ENCODE measurements at places on chromosomes 7 and 10. TPM values are rescaled to one million over a fixed set of nuclear protein-coding genes. Genes with fewer than 3 reads are reported as not detected.

GOLGA7B gene
- total RNA-seq = 1.1 TPM

MPP7 gene
- 0.55 TPM for total RNA-seq

RELN gene
- total RNA-seq = 0.08 TPM

C10orf67 gene
- 1.3 TPM for total RNA-seq

CFAP46 gene
- not detected for total RNA-seq

NPSR1 gene
- not detected for total RNA-seq

- H3K4me1 ChIP-seq = no peaks in the 10 kb centered on the region
- no peak overlapping the region for H3K4me3 ChIP-seq
- DNase-seq = no peak
- no peaks in the 10 kb centered on the region for H3K36me3 ChIP-seq
- H3K27ac ChIP-seq = no peak overlapping the region
Measured at GRCh38 chr10:20835335-20835734, 61.8 kb downstream of the NEBL start.

- DNase-seq = no peak
- peaks cover 57% of the 10 kb centered on the region for H3K36me3 ChIP-seq
- no peaks in the 10 kb centered on the region for H3K27me3 ChIP-seq
- no peaks in the 10 kb centered on the region for H3K4me1 ChIP-seq
- H3K27ac ChIP-seq = peak overlapping the region; percentile 29
Measured at GRCh38 chr10:110512461-110513187, 14.9 kb downstream of the DUSP5 start.

DNA sequence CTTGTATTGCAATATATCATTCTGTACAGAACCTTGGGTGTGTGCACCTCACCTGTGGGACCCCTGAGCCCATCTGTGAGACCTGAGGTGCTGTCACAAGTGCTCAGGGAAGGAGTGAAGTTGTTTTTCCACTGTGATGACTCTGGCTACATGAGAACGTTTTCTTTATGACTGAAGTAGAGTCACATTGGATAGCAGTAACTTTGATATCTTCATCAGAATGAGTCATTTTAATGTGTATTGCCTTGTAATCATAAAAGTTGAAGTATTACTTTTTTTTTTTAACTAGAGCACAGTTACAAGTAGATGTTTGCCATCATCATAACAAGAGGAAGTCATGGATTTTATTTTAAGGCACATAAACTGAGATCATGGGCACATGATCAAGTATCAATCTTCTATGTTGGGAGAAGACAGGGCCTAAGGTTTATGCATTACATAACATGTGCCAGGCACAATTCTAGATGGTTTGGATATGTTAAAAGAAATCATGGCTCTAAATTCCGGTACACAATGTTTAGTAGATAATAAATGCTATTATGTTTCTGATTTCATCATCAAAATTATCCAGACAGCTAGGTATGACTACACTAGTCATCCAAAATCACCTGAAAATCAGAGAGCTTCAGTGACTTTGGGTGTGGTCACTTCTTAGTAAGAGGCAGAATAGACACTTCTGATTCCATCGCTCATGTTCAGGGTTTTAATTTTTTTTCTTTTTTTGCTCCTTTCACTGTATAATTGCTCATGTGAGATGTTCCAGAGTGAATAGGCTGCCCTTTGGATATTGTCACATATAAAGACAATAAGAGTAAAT is 82.7 kb upstream of the KLF6 start:
- no peaks in the 10 kb centered on the region for H3K27me3 ChIP-seq
- H3K36me3 ChIP-seq = no peaks in the 10 kb centered on the region
- H3K27ac ChIP-seq = no peak overlapping the region
- DNase-seq = no peak
- peaks cover 10% of the 10 kb centered on the region for H3K4me1 ChIP-seq
- no peak overlapping the region for H3K4me3 ChIP-seq

DNA sequence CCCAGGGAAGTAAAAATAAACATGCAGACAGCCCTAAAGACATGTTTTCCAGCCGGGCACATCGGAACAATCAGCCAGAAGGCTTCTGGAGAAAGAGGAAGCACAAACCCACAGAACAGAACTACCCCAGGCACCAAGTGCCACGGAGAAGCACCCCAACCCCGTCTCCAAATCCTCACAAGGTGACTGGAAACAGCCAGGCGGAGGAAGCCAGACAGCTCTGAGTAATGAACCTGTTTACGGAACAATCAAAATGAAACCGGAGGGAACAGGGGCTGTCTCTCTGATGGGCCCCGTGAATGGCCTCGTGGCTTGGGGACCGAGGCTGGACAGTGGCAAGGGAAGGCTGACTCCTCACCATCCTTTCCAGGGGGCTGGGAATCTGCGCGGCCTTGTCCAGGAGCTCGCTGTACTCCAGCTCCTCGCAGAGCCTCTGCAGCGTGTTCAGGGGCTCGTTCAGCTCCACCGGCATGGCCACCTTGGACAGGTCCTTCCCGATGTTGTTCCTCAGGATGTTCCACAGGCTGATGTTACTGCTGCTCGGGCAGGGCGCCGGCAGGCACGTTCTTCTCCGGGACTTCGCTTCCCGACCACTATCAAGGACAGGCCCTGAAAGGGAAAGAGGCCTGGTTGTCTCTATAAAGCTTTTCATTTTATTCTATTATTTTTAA is 77.0 kb upstream of the GSDME start:
- no peaks in the 10 kb centered on the region for H3K36me3 ChIP-seq
- no peak overlapping the region for H3K27ac ChIP-seq
- no peak for DNase-seq
- H3K4me1 ChIP-seq = no peaks in the 10 kb centered on the region

GRCh38 chr10:17821893-17822292 is 12.7 kb downstream of the MRC1 start:
- H3K36me3 ChIP-seq = no peaks in the 10 kb centered on the region
- H3K4me3 ChIP-seq = no peak overlapping the region

- H3K27ac ChIP-seq = no peak within 1 kb of the TSS
- DNase-seq = peak; percentile 97
- H3K4me3 ChIP-seq = peak within 1 kb of the TSS; percentile 75
- H3K27me3 ChIP-seq = no peaks in the 10 kb centered on the region
- peaks cover 5% of the 10 kb centered on the region for H3K4me1 ChIP-seq
Measured at GRCh38 chr7:149873074-149873969, at the start of gene ATP6V0E2. ATP6V0E2 (plus strand) TSS chr7:149873969; CDS start chr7:149874066, 97 bp downstream.

DNA sequence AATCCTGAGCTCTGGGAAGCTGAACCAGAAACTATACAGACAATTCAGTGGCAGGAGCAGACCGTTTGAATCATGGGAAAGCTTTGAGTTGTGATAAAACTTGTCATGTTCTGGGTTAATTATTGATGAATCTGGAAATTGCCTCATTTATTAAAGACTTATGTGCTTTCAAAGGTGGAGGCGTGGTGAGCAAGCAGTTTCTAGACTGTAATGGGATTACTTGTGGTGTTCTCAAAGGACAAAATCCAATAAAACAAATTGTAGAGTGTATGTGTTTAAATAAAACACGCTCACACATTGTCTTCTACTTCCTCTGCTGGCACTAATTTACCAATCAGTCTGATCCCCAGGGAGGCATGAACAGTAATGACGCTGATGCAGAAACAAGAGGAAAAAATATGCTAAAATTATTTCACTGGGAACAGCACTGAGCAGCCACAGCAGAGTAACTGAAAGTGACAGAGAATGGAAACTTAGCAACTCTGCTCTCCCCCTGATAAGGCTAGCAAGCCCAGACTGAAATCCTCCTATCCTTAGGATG is 25.1 kb downstream of the PARD3 start:
- no peaks in the 10 kb centered on the region for H3K27me3 ChIP-seq
- DNase-seq = no peak
- no peaks in the 10 kb centered on the region for H3K4me1 ChIP-seq
- no peaks in the 10 kb centered on the region for H3K36me3 ChIP-seq
- no peak overlapping the region for H3K4me3 ChIP-seq
- no peak overlapping the region for H3K27ac ChIP-seq

DNA sequence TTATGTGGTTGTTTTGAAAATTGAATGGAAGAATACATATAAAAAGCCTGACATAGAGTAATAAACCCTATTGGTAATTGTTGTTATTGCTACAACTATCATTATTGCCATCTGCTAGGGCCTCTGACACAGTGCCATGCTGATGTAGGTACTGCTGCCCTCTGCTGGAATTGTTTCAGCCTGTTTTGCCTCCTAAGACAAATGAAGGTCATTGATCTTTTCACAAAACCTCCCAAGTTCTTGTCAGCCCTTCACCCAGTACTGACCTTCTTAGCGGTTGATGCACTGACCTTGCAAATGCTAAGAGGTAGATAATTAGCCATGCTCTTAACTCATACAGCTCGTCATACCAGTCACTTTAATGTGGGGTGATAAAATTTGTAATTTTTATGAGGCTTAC is 975.2 kb downstream of the SORCS1 start:
- peak; percentile 1 for DNase-seq
- no peak overlapping the region for H3K27ac ChIP-seq
- no peaks in the 10 kb centered on the region for H3K27me3 ChIP-seq
- H3K4me1 ChIP-seq = no peaks in the 10 kb centered on the region

GRCh38 chr7:41967156-41967555 is 264.3 kb upstream of the INHBA start:
- H3K4me3 ChIP-seq = no peak overlapping the region
- no peaks in the 10 kb centered on the region for H3K36me3 ChIP-seq
- H3K27me3 ChIP-seq = peaks cover 85% of the 10 kb centered on the region
- no peak overlapping the region for H3K27ac ChIP-seq
- H3K4me1 ChIP-seq = no peaks in the 10 kb centered on the region

- H3K27ac ChIP-seq = no peak overlapping the region
- H3K4me3 ChIP-seq = no peak overlapping the region
- H3K36me3 ChIP-seq = peaks cover 58% of the 10 kb centered on the region
- no peaks in the 10 kb centered on the region for H3K4me1 ChIP-seq
- DNase-seq = no peak
- H3K27me3 ChIP-seq = no peaks in the 10 kb centered on the region
Measured at GRCh38 chr7:36404639-36405408, 15.2 kb downstream of the ANLN start.

DNA sequence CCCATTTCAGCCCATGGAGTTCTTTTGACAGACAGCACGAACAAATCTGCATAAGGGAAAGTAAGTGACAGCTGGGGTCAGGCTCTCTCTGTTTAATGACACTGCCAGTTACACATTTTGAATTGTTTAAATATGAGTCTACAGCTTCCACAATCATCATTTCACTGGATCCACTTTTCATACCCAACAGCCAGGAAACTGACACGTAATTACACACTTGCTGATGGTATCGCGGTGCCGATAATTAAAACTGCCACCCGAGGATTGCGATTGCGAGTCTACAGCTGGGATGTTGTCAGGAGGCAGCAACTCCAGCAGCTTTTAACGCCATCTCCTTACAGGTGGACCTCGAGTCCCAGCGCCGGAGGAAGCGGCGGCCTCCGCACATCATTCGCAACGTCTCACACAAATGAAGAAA is 230.8 kb upstream of the MGMT start:
- no peaks in the 10 kb centered on the region for H3K36me3 ChIP-seq
- H3K4me3 ChIP-seq = no peak overlapping the region
- no peak for DNase-seq
- no peak overlapping the region for H3K27ac ChIP-seq

DNA sequence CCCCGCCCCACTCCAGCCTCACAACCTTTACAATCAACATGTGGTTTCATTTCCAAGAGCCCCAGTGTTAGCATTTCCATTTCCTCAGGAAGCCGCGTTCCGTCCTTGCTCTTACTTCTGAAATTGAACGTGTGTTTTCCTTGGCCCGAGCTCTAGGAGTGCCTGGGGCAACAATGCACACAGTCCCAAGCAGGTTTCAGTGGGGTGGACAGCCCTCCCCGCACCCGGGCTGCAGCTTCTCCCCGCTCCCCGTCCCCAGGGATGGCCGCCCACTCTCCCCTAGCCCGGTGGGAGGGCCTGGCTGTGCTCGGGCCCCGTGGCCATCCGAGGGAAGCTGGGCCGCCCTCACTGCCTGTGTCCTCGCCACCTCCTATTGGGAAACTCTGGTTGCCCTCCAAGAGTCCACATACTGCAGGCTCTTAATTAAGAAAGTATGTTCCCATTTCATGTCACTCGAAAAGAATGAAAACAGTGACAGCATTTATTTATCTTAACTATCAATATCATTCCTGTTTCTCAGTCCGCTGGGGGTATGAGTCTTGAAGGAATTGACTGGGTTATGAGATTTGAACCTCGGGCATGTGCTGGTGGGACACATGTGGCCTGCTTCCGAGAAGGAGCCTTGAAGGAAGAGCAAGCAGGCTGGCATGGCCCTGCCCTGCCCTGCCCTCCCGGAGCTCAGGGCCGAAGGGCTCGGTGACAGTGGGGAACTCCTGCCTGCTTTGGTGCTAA is 163.8 kb downstream of the GRK5 start:
- H3K27ac ChIP-seq = no peak overlapping the region
- H3K4me1 ChIP-seq = no peaks in the 10 kb centered on the region
- no peak overlapping the region for H3K4me3 ChIP-seq
- H3K36me3 ChIP-seq = no peaks in the 10 kb centered on the region
